ENCODE measurements at places on chromosomes 1 and 21.

- DNase-seq = no peak
These were observed 43.8 kb downstream of the CD53 start for GRCh38 chr1:110916669-110917306.

GRCh38 chr1:100536031-100536430 is 1.9 kb upstream of the GPR88 start:
- DNase-seq = no peak

- DNase-seq = no peak
These were observed 1.8 kb downstream of the LMX1A start for GRCh38 chr1:165354739-165355138.

- no peak for DNase-seq
These were observed 149.3 kb downstream of the TGFB2 start for GRCh38 chr1:218494449-218494852.

- DNase-seq = no peak
These were observed 587.2 kb upstream of the ZRANB2 start for GRCh38 chr1:71668065-71668464.

DNA sequence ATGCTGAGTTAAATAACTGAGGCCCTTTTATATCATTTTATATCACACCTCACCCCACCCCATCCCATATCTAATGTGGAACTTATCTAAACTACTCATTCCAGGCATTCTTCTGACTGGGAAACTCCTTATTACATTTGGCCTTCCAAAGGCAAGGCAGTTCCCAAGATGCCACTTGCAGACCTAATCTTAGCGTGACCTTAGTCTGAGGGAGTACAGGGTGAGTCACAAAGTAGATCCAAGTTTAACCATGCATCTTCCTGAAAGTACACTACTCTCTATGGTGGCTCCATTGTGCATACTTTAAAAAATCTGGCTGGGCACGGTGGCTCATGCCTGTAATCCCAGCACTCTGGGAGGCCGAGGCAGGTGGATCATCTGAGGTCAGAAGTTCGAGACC is 353.6 kb upstream of the C1orf87 start:
- DNase-seq = no peak

DNA sequence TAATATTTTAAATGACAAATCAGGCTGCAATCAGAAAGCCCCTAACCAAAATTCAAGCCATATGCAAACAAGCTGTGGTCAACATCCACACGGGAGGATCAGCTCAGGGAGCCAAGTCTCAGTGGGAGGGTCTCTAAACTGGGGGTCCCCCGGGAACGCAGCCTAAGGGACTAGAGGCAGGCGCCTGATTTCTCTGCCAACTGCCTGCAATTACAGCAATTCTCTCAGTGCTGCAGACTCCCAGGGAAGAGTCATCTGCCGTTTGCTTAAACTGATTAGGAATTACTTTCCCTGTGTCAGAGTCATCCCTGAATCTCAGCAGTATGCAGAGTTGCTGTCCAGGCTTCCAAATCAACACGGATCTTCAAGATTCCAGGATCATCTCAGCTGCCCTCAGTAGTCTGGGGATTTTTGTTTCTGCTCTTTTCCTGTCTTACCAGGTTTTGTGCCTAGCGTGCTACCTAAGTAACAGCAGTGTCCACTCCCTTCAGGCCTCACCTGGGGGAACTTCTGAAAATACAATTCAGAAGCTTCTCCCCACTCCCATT is 247.8 kb downstream of the RRAGC start:
- DNase-seq = no peak

DNA sequence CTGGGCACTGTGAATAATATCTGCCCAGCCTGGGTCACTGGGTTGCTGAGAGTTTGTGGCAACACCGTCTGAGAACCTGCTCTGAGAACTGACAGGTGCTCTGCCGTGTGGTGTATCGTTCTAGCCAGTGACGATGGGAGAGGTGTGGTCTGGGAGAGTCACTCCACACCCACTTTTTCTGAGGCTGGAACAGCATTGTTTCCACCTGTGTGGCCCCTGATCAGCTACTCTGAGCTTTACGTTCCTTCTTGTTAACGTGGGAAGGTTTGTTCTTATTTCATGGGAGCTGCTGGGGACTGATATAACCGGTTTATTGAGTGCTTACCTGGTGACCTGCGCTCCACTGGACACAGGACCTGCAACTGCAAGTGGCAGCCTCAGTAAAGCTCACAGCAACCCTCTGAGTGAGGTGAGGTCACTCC is 34.8 kb upstream of the TENT5C start:
- DNase-seq = no peak

GRCh38 chr1:227921461-227922185 is 26.1 kb downstream of the WNT9A start:
- DNase-seq = no peak

GRCh38 chr1:3428899-3429298 is 25.6 kb upstream of the ARHGEF16 start:
- no peak for DNase-seq

DNA sequence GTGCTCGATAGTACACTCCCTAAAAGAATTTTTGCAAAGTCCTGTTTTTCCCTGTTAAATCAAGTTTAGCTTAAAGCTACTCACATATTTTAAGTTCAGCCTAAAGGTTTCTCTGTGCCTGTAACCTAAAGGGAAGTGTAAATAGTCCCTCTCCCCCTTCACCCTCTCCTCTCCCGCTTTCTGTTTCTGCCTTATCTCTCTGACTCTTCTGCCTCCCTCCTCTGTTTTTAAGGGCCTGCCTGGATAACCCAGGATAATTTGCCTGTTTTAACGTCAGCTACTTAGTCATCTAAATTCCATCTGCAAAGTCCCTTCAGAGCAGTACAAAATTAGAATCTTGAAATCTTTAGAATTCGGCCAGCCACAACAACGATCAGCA is 92.6 kb downstream of the NID1 start:
- DNase-seq = no peak

- no peak for DNase-seq
These were observed 38.2 kb upstream of the KCND3 start for GRCh38 chr1:112027696-112028095.

DNA sequence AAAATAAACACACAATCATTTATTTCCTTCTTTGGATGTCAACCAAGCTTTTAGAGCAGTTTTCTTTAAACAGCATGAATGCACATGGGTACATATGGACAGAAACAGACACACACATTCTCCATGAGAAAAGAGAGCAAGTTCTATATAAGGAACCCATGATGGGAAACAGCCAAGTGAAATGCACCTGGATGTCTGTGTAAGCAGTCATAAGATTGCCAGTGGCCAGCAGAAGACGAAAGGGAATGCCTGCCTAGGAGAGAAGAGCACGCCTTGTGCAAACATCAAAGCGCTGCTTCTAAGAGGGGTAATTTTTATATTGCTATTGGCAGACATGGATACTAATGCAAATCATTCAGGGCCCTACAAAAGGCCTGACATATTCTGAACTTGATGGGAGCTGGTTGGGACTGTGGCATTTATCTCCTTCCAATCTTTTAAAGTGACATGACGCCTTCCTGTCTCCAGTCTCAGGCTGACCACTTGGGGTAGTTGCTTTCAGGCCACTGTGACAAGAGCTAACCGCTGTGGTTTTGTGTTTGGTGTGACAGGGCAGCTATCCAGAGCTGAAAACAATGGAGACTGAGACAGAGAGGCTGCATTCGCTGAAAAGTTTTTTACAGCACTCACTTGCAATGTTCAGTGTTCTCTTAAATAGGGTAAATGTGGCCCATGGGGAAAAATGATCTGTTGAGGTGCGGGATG is 75.0 kb upstream of the DPT start:
- no peak for DNase-seq

DNA sequence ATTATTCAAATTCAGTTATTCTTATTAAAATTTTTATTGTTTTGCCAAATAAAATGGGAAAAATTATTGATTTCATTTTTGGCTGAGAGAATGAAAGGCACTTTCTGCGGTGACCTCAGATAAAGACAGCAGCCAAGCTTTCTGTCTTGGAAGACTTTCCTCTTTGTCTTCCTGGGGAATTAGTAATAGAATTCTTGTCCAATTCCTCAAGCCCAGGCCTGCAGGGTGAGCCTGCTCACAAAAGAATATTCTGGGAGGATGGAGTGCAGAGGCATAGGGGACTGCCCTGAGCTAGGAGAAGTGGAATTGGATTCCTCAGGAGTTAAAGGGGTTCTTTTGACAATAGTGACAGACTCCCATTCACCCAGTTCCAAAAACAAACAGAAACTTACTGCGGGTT is 614.5 kb upstream of the ADGRL2 start:
- no peak for DNase-seq

GRCh38 chr1:11550664-11551283 is 71.8 kb downstream of the DISP3 start:
- DNase-seq = no peak

DNA sequence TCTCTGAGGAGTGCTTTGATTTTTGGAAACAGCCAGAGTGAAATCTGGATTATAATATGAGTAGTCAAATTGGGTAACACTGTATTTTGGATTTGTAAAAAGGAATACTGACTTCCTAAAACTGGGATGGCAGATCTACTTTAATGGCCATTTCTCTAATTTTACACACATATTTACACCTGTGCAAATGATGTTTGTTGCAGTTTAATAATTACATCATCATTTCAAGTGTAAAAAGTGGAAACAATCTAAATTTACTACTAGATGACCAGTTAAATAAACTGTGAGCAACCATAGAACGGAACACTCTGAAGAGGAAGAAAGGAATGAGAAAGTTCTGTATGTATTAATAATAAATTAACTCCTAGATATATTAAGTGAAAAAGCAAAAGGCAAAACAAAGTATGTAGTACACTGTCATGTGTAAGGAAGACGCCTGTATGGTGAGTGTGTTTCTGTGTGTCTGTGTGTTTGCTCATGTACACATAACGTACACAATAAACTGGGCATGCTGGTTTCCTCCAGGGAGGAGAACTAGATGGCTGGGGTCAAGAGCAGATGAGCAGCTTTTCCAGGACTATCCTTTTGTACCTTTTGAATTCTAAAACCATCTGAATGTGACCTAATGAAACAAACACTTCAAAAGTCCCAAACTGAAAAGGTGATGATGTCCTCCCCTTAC is 2.9 kb upstream of the RHEX start:
- no peak for DNase-seq

- DNase-seq = no peak
These were observed 72.0 kb downstream of the RPS6KC1 start for GRCh38 chr1:213123087-213123486.

DNA sequence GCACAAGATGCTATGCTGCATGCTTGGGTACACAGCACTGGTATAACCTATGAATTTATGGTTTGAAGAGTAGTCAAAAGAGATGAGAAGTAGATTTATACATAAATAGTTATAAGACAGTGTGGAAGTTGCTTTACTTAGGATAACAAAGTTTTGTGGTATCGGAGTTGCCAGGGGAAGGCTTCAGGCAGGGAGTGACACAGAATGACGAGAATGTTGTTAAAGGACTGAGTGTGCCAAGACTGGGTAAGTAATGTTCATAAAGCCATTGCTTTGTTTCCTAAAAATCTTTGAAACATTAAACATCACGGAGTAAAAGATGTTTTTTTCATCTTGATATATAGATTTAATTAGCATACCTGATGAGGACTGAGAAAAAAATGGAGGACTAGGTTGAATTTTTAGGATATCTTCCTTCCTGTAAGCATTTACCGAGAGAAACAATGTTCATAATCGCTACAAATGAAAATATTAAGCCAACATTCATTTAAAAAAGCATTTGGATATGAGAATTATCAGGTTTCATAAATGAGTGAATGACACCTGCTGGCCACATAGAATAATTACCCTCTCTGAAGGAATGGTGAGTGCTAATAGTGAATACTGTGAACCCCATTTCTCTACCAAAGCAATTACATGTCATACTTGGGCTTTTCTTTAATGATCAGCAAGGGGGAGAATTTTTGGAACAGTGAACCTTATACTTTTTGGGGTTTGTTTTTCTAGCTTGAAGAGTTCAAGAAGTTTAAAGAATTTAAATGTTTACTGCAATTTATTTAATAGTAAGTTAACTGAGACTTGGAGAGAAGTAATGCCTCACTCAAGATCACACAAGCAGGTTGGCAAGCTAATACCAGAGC is 28.4 kb downstream of the EXTL2 start:
- no peak for DNase-seq

- peak; percentile 26 for DNase-seq
These were observed 204.3 kb downstream of the KCNJ6 start for GRCh38 chr21:37711836-37712568.

- no peak for DNase-seq
These were observed 24.0 kb upstream of the ADARB1 start for GRCh38 chr21:45050345-45050796.

GRCh38 chr1:44569491-44569890 is 104.8 kb downstream of the TMEM53 start:
- DNase-seq = no peak

- DNase-seq = no peak
These were observed 541.7 kb downstream of the SMYD3 start for GRCh38 chr1:245965398-245965797.

DNA sequence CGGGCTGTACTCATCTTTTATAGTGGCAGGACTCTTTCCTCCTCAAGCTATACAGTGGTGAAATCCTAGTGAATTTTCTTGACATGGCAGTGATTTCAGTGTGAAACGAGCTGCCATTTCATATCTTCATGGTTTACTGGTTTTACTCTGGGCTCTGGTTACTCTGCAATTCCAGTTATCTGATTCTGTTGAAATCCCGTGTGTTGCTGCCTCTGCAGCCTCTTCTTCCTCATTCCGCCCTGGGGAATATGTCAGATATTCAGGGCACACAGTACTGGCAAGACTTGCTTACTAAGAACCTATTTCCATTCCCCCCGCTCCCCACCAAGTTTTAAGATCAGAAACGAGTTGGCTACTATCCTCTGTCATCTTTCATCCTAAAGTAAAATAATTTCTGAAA is 7.9 kb upstream of the OR2B11 start:
- no peak for DNase-seq

- no peak for DNase-seq
These were observed 43.2 kb upstream of the FMO2 start for GRCh38 chr1:171141688-171142415.

DNA sequence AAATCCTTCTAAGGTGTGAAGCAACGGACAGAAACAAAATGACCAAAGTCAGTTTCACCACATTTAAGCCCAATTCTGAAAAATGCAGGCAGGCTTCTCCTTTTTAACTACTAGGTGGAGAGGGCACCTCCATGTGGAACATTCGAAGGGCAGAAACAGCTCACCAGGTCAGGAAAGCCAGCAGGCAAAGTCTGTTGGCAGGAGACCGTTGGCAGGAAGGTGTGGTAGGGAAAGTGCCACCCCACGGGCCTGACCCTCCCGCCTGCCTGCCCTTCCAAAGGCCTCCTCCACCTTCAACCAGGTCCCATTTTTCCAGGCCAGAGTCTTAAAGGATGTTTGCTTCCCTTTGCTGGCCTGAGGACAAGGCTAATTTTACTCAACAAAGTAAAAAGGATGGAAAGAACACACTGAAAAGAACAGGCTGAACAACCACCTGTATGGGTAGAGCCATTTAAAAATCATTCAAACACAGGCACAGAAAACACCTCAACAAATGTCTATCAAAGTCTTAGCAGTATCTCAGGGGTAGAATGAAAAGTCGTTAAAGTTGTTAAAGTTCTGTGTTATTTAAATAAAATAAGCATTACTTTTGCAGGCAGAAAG is 26.4 kb downstream of the CAPZB start:
- DNase-seq = no peak
